ENCODE measurements at places on chromosomes 5 and 9.

DNA sequence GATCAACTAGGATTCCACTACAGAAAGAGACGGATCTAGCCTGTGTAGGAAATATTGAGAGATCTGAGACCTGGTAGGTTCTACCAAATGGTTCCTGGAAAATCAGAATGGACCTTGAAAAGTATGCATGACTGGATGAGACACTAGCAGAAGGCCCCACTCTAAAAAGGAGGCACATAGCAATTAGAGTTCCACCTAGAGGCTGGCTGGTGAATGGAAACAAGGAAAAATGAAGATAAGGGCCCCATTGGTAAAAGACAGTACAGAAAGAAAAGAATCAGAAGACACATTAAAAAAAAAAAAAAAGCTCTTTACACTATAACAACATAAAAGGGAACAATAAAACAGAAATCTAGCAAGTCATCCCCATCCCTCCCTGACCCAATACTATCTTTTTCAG is 518.5 kb downstream of the NR2F1-AS1 start:
- DNase-seq: no peak

- DNase-seq: no peak
Observed at GRCh38 chr5:76705574-76705973, 10.4 kb upstream of the F2R start.

DNA sequence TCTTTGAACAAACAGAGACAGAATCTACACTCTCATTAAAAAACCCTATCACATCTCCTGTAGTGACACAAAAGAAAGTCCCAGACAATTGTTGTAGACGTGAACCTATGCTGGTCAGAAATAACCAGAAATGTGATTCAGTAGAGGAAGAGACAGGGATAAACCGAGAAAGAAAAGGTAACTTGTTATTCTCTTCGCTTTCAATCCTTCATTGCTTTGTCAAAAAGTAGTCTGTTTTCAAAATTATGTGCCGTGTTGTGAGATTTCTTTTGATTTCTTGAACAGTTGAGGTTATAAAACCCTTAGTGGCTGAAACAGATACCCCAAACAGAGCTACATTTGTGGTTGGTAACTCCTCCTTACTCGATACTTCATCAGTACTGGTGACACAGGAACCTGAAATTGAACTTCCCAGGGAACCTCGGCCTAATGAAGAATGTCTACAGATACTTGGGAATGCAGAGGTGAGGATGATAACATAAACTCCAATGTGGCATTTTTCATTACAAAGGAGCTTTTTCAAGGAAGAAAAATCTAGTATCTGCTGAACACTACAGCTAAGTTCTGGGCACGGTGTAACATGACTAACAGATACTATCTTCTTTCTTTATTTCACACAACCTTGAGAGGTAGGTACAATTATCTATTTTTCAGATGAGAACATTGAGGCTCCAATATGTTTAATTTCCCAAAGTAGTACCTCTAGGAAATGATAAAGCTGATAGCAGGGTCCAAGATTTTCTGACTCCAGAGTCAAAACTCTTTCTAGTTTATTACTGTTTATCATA is 14.3 kb downstream of the HMGCR start:
- no peak for DNase-seq

DNA sequence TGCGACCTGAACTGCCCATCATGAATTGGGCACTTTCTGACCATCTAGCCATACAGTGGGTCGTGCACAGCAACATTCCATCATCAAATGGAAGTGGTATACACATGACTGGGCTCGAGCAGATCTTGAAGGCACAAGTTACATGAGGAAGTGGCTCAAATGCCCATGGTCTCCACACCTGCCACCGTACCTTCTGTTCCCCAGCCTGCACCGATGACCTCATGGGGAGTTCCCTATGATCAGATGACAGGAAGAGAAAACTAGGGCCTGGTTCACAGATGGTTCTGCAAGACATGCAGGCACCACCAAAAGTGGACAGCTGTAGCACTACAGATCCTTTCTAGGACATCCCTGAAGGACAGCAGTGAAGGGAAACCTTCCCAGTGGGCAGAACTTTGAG is 21.8 kb downstream of the MTMR12 start:
- DNase-seq: no peak

GRCh38 chr5:26148569-26149107 is 889.7 kb downstream of the CDH9 start:
- no peak for DNase-seq

GRCh38 chr5:1320436-1321344 is 24.2 kb downstream of the CLPTM1L start:
- DNase-seq: no peak

DNA sequence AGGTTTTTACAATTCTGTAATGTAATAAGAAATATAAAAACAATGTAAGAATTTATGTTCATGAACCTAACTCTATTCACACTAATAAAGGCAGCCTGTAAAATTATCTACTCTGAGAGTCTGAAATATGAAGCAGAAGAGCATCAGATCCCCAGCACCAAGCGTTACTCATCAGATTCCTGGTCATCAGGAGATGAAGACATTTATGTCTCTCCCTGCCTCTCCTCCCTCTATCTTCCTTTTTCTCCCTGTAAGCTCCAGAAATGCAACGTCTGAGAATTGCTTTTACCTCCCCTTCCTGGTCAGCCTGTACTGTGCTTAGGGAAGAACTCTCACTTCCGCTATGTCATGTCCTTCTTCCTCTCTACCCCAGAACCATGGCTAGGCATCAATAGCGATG is 114.4 kb upstream of the SLIT3 start:
- no peak for DNase-seq

GRCh38 chr9:133784731-133785561 is 46.8 kb upstream of the SARDH start:
- DNase-seq: no peak

GRCh38 chr5:140966293-140967225 is at the start of gene PCDHAC2:
TSS of gene PCDHAC2 (plus strand) at chr5:140966476. CDS start at chr5:140966767, 291 bp downstream.
- no peak for DNase-seq

DNA sequence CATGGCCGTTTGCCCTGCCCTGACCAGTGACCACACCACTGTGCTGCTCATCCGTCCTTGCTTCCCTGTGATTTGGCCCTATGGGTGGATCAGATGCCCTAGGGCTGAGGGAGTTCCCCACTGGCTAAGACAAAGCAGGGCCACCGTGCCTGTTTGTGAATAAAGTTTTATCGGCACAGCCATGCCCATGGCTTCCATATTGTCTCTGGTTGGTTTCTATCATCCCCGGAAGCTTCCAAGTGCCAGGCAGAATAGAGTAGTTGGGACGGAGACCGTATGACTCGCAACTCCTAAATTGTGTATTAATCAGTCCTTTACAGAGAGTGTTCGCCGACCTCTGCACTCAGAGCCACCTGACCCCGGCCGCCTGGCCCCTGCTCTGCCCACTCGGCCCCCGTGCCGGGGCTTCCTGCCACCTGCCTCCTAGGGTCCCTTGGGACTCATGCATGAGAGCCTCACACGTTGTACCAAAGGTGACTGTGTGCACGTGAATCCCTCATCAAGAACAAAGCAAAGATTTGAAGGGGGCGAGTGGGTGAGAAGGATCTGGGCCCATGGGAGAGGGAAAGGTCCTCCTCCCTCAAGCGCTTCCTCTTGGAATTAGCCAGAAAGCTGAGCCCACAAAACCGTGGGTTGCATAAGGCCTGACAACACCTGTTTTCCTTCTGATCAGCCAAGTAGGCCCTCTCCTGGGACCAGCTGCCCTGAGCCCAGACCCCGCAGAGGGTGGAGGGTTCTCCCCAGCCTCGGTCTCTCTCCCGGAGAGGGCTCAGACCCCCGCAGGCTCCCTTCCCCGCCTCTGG is 11.7 kb upstream of the FCN2 start:
- DNase-seq: no peak

- DNase-seq: no peak
Observed at GRCh38 chr9:113446323-113446740, 17.2 kb upstream of the RGS3 start.

- DNase-seq: no peak
Observed at GRCh38 chr5:137516961-137517360, 17.8 kb upstream of the SPOCK1 start.

DNA sequence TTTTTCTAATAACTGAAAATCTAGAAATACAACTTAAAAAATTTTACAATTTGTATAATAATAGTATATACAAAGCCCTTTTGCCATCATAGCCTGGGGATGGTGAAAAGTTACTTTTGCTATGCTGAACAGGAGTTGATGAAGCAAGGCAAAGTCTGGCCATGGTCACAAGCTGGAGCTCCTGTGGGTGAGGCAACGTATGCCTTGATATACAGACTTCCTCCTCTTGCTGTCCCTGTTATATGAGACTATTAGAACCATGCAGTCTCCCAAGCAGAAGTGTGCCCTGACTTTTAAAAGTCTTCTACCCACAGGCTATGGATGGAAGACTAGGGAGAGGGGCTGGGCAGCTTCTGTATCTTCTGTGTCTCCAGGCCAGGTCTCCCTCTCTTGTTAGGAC is 15.7 kb downstream of the FAM151B start:
- no peak for DNase-seq

DNA sequence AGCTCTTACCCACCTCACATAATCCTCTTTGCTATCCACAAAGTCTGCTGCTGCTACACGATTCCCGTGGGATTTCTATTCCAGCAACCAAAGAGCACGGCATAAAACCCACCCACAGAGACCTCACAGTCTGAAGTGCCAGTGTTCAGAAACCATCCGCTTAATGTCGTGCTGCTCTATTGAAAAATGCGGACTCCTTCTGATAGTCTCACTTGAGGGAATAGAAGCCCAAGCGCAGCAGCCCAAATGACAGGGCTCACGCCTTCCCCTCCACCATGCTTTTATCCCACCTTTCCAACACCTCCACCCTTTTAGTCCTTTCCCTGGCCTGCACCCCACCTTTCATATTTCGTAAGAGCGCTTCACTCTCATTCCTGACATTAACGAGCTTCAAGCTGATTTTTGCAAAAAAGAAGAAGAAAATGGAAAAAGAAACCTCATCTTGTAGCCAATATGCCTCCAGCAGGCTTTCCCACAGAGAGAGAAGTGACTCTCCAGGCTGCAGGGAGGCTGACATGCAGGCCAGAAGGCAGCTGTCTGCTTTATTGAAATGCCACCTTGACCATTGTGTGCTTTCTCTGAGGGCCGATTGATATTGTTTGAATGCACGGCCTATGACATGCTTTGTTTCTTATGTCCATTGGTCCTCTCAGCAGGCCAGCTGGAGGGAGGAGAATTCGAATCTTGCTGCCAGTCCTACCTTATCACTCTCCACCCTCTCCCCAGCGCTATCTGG is 70.6 kb upstream of the PCSK1 start:
- no peak for DNase-seq

GRCh38 chr5:180494510-180495181 is 467 bp downstream of the CNOT6 start:
- peak; percentile 62 for DNase-seq

GRCh38 chr9:78314550-78314949 is 17.6 kb downstream of the PSAT1 start:
- no peak for DNase-seq

GRCh38 chr5:175842951-175843793 is 28.2 kb upstream of the CPLX2 start:
- no peak for DNase-seq

- DNase-seq: no peak
Observed at GRCh38 chr5:3362606-3362910, 233.1 kb upstream of the IRX1 start.

GRCh38 chr5:127960270-127960691 is 123.3 kb upstream of the SLC12A2 start:
- no peak for DNase-seq

DNA sequence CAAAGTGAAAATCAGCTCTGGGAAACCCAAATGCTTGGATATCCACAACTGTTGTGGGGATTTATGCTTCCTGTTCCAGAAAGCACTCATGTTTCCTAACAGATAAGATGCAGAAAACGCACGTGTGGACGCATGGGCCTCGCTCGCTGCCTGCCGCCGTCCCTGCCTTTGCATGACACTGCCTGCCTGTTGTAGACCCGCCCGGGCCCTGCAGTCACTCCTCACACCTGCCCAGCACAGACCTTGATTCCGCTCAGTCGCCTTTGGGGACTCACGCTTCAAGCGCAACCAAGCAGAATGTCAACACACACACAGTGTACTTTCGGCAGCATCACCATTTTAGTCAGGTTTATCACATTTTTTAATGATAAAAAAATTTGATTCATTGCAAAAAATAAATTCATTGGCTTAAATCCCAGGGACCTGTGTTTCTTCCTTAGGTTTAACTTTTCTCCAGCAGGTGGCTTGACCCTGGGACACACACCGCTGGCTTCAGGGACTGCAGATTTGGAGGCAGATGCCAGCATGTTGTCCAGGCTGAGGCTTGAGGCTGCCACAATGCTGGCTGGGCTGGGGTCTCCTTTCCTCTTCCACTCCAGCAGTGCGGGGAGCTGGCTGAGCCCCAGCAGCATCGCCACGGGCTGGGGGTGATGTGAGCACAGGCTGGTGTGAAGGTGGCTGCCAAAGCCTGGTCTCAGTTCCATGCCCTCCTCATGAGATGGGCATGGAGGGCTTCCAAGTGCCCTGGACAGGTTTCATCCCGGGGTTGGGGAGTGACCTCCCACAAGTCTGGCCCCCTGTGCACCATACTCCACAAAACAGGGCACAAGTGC is 416.9 kb upstream of the IRX4 start:
- DNase-seq: no peak

DNA sequence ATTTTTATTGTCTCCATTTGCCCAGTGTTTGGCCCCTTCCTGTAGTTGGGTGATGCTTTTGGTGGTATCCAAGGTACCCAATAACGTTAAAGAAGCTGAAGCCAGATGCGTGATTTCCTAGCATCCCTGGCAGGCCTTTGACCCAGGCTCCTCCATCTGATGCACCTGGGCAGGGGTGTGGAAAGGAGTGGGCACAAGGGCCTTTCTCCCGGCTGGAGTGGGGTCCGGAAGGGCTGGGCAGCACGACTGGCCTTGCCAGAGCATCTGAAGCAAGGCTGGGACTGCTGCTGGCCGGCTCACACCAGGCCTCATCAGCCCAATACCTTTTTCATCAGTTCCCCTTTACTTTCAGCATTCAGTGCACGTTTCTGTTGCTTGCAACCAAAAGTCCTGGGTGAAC is 220.2 kb downstream of the FANCC start:
- no peak for DNase-seq

GRCh38 chr5:109833946-109834345 is 144.2 kb downstream of the MAN2A1 start:
- DNase-seq: no peak

GRCh38 chr9:93143830-93144530 is 9.9 kb upstream of the NINJ1 start:
- peak; percentile 49 for DNase-seq

- peak; percentile 45 for DNase-seq
Observed at GRCh38 chr9:130143958-130144366, 28.2 kb upstream of the NCS1 start.

DNA sequence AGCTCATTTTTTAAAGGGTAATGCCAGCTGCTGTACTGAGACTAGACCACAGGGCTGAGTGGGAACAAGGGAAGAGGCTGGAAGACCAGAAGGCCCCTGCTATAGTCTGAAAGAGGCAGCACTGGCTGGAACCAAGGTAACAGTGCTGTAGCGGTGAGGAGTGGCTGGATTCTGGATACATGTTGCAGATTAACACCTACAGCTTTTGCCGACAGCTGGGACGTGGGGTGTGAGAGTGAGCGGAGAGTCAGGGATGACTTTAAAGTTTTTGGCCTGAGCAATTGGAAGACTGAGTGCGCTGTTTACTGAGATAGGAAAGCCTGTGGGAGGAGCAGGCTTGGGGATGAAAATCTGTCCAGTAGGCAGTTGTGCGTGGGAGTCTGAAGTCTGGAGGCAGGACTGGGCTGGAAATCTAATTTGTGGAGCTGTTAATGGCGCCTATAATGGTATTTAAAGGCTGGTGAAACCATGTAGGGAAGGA is 26.5 kb downstream of the AQP7 start:
- DNase-seq: no peak

Data from stimulated activated naive CD8-positive, alpha-beta T cell treated with anti-CD3 and anti-CD28 coated beads, Interleukin-15, Interleukin-2, amounts not matched to agents 100 U/mL and 50 U/mL, for 24 hours (primary cell).